ENCODE measurements at places on chromosomes 6 and 20. TPM values are rescaled to one million over a fixed set of nuclear protein-coding genes. Genes with fewer than 3 reads are reported as not detected.

- peak; percentile 1 for DNase-seq
- no peaks in the 10 kb centered on the region for H3K27me3 ChIP-seq
Observed at GRCh38 chr6:9933677-9934076, 481.2 kb downstream of the TFAP2A start.

DNA sequence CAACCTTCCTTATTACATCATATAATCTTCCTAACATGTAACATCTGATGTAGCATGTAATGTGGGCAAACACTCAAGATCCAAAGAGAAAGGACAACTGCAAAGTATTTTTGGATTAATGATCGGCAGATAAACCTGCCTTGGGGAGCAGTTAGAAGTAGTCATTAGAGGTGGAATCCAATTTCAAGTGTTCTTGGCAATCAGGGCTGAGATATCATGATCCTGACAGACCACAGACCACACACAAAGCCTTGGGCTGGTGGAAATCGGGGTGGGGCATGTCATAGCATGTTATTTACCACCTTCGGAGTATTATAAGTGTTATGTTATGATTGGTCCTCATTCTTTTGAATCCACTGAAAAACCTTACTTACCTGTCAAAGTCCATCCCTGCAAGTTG lies 16.3 kb downstream of the NCOA5 start:
- no peak overlapping the region for H3K27ac ChIP-seq
- no peak for DNase-seq
- H3K27me3 ChIP-seq: no peaks in the 10 kb centered on the region
- no peaks in the 10 kb centered on the region for H3K4me1 ChIP-seq
- H3K36me3 ChIP-seq: no peaks in the 10 kb centered on the region

GRCh38 chr6:50145125-50145524 lies 95.4 kb upstream of the DEFB112 start:
- no peak overlapping the region for H3K27ac ChIP-seq
- no peak overlapping the region for H3K4me3 ChIP-seq
- peak; percentile 41 for DNase-seq
- no peaks in the 10 kb centered on the region for H3K27me3 ChIP-seq
- H3K36me3 ChIP-seq: no peaks in the 10 kb centered on the region

DNA sequence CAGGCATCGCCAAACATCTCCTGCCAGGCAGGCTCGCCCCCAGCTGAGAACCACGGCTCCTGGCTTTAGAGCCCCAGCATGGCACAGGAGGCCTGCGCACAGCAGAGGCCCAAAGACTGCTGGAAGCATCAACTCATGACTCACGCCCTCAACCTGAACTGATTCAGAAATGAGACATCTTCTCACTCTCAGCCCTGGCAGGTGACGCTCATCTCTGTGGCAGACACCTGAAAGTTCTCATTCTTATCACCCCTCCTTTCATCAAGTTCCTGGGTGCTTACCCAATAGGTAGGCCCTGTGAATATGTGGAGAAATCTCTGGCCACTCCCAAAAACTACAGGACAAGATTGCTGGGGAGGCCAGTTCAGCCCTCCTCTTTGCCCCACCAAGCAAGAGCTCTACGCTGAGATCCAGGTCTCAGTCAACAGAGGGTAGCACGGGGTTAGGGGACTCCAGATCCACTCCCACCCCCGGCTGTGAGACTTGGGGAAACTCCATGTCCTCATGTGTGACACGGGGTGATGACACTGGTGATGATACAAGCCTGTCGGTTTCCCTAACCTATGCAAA lies 11.3 kb downstream of the NFATC2 start:
- no peaks in the 10 kb centered on the region for H3K27me3 ChIP-seq
- peaks cover 19% of the 10 kb centered on the region for H3K4me1 ChIP-seq
- H3K4me3 ChIP-seq: no peak overlapping the region
- no peak overlapping the region for H3K27ac ChIP-seq
- no peaks in the 10 kb centered on the region for H3K36me3 ChIP-seq

DNA sequence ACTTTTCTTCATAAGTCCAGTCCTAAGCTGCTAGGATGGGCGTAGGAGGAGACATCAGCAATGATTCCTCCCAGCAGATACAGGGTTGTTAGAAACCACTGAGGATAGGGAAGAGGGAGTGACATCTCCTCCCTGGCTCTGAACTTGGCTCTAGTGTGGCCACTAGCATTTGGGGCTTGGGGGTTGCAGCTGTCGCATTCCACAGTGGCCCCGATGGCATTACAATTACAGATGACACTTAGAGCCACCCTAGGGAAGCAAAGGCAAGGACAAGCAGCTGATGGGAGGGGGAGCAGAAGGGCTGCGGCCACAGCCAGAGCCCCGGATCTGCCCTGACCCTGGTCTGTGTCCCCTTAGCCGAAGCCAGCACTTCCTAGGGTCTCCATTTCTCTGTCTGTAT lies 9.5 kb upstream of the CDKN1A start:
- H3K27me3 ChIP-seq: no peaks in the 10 kb centered on the region
- H3K4me1 ChIP-seq: peaks cover 7% of the 10 kb centered on the region
- no peak for DNase-seq
- H3K4me3 ChIP-seq: no peak overlapping the region
- H3K36me3 ChIP-seq: no peaks in the 10 kb centered on the region
- no peak overlapping the region for H3K27ac ChIP-seq

- H3K27me3 ChIP-seq: no peaks in the 10 kb centered on the region
- no peaks in the 10 kb centered on the region for H3K36me3 ChIP-seq
- H3K27ac ChIP-seq: no peak overlapping the region
- no peak for DNase-seq
- no peak overlapping the region for H3K4me3 ChIP-seq
Observed at GRCh38 chr20:32516583-32517517, 68.3 kb downstream of the NOL4L start.

- H3K27ac ChIP-seq: no peak overlapping the region
- H3K4me3 ChIP-seq: no peak overlapping the region
- DNase-seq: no peak
- H3K4me1 ChIP-seq: no peaks in the 10 kb centered on the region
- H3K36me3 ChIP-seq: no peaks in the 10 kb centered on the region
Observed at GRCh38 chr6:33057222-33058150, 16.0 kb downstream of the HLA-DPA1 start.

GRCh38 chr6:1821513-1822183 lies 211.9 kb downstream of the FOXC1 start:
- H3K4me1 ChIP-seq: peaks cover 14% of the 10 kb centered on the region
- peak; percentile 56 for DNase-seq
- H3K27me3 ChIP-seq: no peaks in the 10 kb centered on the region

- H3K27me3 ChIP-seq: no peaks in the 10 kb centered on the region
- H3K4me1 ChIP-seq: peaks cover 14% of the 10 kb centered on the region
- no peak overlapping the region for H3K4me3 ChIP-seq
- no peaks in the 10 kb centered on the region for H3K36me3 ChIP-seq
Observed at GRCh38 chr6:111973927-111974639, 79.8 kb upstream of the CCN6 start.

DNA sequence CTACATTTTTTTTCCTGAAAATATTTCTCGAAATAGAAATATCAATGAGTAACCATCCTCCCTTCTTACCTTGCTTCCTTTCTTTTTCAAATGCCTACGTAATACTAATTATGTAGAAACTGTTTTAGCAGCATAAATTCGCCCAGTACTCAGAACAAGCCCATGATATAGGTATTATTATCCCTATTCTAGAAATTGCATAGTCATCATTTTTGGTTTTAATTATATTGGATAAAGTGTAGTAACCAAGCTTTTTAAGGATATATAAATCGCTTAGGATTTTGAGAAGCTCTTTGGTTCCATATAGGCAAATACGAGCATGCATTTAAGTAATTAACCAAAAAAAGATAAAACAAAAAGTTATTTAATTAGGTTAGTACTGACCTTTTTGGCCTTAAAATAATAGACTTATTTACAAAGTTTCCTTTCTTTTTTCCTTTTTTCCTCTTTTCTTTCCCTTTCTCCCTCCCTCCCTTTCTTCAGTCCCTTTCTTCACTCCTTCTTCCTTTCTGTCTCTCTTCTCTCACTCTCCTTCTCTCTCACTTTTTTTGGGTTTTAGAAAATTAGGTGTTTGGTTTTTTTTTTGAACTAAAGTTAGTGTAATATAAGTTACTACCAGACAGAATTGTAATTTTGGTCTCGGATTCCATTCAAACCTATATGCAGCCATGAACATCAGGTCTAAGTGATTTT lies 457.7 kb downstream of the RFPL4B start:
- DNase-seq: no peak
- H3K4me1 ChIP-seq: peaks cover 17% of the 10 kb centered on the region
- no peak overlapping the region for H3K27ac ChIP-seq
- H3K4me3 ChIP-seq: no peak overlapping the region
- no peaks in the 10 kb centered on the region for H3K36me3 ChIP-seq

GRCh38 chr6:139925894-139926641 lies 551.6 kb upstream of the CITED2 start:
- peak overlapping the region; percentile 50 for H3K27ac ChIP-seq
- H3K4me3 ChIP-seq: no peak overlapping the region
- peak; percentile 98 for DNase-seq
- H3K36me3 ChIP-seq: no peaks in the 10 kb centered on the region

DNA sequence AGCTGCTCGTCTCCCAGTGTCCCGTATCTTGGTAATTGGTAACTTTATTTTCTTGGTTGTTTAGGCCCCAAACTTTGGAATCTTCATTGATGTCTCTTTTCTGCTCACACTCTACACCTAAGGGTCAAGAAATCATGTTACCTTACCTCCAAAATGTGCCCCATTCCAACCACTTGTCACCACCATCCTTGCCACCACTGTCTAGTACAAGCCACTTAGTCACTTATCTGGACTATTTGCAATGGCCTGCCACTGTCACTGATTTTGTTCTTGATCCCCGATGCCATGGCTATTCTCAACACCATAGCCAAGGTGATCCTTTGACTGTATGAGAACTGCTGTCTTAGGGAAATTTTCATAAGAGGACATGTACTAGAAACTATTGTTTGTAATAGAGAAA lies 46.0 kb upstream of the SLC22A16 start:
- no peak overlapping the region for H3K27ac ChIP-seq
- H3K4me1 ChIP-seq: no peaks in the 10 kb centered on the region
- H3K36me3 ChIP-seq: no peaks in the 10 kb centered on the region
- H3K4me3 ChIP-seq: no peak overlapping the region
- H3K27me3 ChIP-seq: no peaks in the 10 kb centered on the region

- H3K27me3 ChIP-seq: no peaks in the 10 kb centered on the region
- H3K36me3 ChIP-seq: peaks cover 5% of the 10 kb centered on the region
- H3K4me1 ChIP-seq: peaks cover 10% of the 10 kb centered on the region
- H3K4me3 ChIP-seq: peak overlapping the region; percentile 99
- H3K27ac ChIP-seq: peak overlapping the region; percentile 73
- peak; percentile 3 for DNase-seq
Observed at GRCh38 chr6:43060034-43060754, 763 bp downstream of the KLC4 start.

- H3K27ac ChIP-seq: no peak overlapping the region
- H3K4me1 ChIP-seq: peaks cover 2% of the 10 kb centered on the region
- no peak for DNase-seq
- H3K4me3 ChIP-seq: no peak overlapping the region
- no peaks in the 10 kb centered on the region for H3K36me3 ChIP-seq
- H3K27me3 ChIP-seq: no peaks in the 10 kb centered on the region
Observed at GRCh38 chr20:21326700-21327099, 23.6 kb downstream of the XRN2 start.

DNA sequence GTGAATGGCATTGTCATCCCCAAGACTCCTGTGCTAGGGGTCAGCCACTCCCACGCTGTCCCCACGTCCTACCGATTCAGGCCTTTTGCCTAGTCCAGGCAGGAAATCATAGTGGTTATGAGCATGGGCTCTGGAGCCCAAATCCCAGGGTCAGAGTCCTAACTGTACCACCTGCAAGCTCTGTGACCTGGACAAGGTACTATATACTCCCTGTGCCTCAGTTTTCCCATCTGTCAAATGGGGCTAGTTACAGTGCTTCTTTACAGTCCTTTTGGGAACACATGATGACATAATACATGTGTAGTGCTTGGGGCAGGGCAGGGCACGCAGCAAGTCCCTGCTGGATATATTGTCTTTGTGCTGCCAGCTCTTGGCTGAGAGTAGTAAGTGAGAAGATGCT lies 27.2 kb downstream of the EFCAB8 start:
- no peaks in the 10 kb centered on the region for H3K27me3 ChIP-seq
- H3K27ac ChIP-seq: no peak overlapping the region
- no peak overlapping the region for H3K4me3 ChIP-seq

DNA sequence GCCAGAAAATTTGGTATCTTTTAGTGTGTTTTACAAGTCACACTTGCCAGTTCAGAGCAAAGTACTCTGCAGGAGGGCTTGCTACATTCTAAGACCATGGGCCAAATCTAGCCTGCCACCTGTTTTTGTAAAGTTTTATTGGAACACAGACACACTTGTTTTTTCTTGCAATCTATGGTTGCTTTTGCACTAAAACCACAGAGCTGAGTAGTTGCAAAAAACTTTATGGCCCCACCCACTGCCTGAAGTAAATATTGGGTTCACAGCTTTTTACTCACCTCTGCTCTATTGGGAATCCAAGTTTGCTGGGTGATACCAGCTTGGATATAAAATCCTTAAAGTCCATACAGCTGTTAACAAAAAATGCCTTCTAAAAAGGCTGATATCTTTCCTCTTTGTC lies 109.0 kb downstream of the ZFP64 start:
- no peak overlapping the region for H3K27ac ChIP-seq
- no peak for DNase-seq
- no peaks in the 10 kb centered on the region for H3K4me1 ChIP-seq

GRCh38 chr20:23146181-23146580 lies 60.1 kb upstream of the CD93 start:
- no peak for DNase-seq
- H3K36me3 ChIP-seq: no peaks in the 10 kb centered on the region
- peaks cover 34% of the 10 kb centered on the region for H3K4me1 ChIP-seq
- no peak overlapping the region for H3K4me3 ChIP-seq

DNA sequence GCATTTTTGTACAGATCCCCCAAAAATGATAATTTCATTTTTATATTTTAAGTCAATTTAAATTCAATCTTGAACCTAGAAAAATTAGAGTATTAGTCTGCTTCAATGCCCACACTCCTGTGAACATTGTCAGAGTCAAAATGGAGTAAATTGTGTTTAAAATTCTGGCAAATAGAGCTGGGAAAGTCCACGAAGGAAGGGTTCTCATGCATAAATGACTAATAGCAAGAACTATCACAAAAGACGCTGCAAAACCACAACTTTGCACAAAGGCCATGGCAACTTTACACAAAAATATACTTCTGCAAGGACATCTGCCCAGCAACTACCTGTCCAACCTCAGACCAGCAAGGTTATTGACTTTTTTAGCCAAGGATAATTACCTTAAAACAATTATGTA lies 203.2 kb upstream of the SMLR1 start:
- H3K36me3 ChIP-seq: no peaks in the 10 kb centered on the region
- peak; percentile 84 for DNase-seq
- peaks cover 2% of the 10 kb centered on the region for H3K4me1 ChIP-seq
- H3K27me3 ChIP-seq: no peaks in the 10 kb centered on the region
- H3K4me3 ChIP-seq: no peak overlapping the region

DNA sequence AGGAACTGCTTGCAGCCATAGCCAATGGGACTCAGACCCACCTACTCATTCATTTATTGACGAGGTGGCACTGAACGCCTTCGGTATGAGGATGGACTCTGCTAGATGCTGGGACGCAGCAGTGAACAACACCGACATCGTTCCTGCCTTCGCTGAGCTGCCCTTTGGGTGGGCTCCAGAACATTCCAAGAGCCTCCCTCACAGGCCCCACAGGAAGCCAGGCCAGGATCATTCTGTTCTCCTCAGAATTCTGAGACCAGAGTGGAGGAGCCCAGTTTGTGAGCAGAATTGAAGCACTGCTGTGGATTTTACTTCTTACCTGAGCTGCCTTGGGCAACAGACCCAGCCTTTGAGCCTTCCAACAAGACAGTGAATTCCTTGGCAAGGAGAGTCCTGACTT lies 82.1 kb downstream of the KCNB1 start:
- peaks cover 2% of the 10 kb centered on the region for H3K27me3 ChIP-seq
- no peak overlapping the region for H3K27ac ChIP-seq
- no peak for DNase-seq
- no peaks in the 10 kb centered on the region for H3K4me1 ChIP-seq
- no peaks in the 10 kb centered on the region for H3K36me3 ChIP-seq

The LGSN gene
- total RNA-seq: under 0.01 TPM

The PSORS1C1 gene
- total RNA-seq: 0.66 TPM

The ACSS2 gene
- total RNA-seq: 129 TPM

The SNAP91 gene
- 0.17 TPM for total RNA-seq

The C20orf202 gene
- under 0.01 TPM for total RNA-seq

The CRISP3 gene
- total RNA-seq: not detected

The ID4 gene
- 0.83 TPM for total RNA-seq

Data from fibroblast of lung (primary cell).